ENCODE measurements at places on chromosomes 13 and 19. TPM values are rescaled to one million over a fixed set of nuclear protein-coding genes. Genes with fewer than 3 reads are reported as not detected.

The CACNG7 gene
- polyA plus RNA-seq = 0.27 TPM

The ZNF665 gene
- polyA plus RNA-seq = 2.6 TPM

The CDC42EP5 gene
- not detected for polyA plus RNA-seq

The MIDN gene
- polyA plus RNA-seq = 27.6 TPM

The FDX2 gene
- 12.5 TPM for polyA plus RNA-seq

The ZFR2 gene
- not detected for polyA plus RNA-seq

The CCL25 gene
- 0.45 TPM for polyA plus RNA-seq

The PLEKHA4 gene
- polyA plus RNA-seq = 25.4 TPM

The ZNF730 gene
- 3.1 TPM for polyA plus RNA-seq

GRCh38 chr19:42433503-42434260 lies 6.5 kb upstream of the LIPE start:
- DNase-seq = peak; percentile 48

DNA sequence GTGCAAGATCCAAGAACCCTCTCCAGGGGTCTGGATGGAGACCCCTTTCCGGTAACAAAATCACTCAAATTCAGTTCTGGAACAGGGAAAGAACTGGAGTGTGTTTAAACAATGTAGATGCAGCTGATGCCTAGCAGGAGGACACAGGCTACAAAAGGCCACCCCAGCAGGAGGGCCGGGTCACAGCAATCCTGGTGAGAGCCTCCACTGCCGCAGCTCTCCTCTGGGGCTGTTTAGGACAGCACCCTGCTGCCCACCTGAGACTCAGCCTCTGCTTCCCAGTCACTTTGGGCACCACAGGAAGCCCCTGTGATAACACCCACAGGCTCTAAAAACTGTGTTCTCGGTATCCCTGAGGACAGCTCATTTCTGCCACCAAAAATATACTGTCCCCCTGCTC lies 318.7 kb upstream of the NBEA start:
- DNase-seq = no peak

DNA sequence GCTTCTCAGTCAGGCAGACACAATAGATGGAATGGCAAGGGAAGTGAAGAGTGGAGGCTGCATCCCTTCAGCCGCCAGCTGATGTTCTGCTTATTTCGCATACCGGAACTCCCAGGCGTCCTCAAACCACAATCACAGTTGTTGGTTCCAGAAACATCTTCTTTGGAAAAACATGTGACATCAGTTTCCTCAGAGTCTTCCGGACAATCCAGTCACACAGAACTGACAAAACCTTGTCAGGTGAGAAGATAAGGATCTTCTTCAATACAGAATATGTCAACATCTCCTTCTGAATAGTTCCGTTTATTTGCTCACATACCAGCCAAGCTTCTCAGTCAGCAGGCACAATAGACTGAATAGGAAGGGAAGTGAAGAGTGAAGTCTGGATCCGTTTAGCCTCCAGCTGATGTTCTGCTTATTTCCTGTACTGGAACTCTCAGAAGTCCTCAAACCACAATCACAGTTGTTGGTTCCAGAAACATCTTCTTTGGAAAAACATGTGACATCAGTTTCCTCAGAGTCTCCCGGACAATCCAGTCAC lies 45.1 kb upstream of the CEACAM21 start:
- no peak for DNase-seq

GRCh38 chr19:39130337-39131254 lies 5.0 kb downstream of the PAK4 start:
- DNase-seq = peak; percentile 67

- peak; percentile 30 for DNase-seq
Observed at GRCh38 chr13:75512253-75512652, 25.4 kb downstream of the COMMD6 start.

- no peak for DNase-seq
Observed at GRCh38 chr19:54201980-54202379, 1.3 kb downstream of the RPS9 start.

DNA sequence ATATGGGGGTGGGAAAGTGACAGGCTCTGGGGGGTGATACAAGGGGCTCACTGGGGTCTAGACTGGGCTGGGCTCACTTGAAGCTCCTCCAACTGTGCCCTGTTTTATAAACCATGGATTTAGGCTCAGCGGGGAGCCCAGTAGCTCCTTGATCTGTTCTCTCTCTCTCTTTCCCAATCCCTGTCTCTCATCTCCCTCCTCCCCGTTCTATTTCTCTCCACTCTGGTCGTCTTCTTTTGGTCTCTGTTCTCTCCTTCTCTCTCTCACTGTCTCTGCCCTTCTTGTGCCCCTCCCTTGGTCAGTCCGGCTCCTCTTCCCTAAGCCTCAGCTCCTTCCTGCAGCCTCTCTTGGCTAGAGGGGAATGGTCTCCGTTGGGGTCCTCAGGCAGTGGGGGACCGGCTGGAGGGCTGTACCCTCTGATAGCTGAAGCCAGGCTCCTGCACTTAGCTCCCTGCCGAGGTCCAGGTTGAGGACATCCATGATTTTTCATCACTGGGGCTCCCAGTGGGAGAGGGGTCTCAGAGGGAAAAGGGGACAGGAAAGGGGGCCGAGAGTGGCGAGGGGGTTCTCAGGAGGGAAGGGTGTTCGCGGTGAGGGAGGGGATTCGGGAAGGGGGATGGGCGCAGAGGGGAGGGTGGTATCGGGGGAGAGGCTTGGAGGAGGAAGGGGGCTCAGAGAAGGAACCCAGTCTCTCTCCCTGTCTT lies 8.5 kb downstream of the UNC13A start:
- no peak for DNase-seq

- no peak for DNase-seq
Observed at GRCh38 chr13:80586356-80586755, 245.4 kb upstream of the SPRY2 start.

DNA sequence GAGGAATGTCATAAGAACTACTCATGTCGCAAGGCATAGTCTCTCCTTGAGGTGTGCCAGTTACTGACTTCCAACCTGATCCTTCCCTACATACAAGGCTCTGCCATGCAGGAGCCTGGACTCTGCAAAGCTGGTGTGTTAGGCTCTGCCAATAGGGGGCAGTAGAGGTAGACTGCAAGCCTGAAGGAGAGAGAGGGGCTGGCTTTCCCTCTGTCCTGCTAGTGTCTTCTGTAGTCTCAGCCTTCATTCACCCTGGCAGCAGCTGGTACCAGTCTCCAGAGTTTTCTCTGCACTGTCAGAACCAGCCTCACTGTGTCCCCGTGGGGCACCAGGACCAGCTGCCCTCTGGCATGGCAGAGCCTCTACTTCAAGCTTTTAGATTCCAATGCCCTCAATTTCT lies 14.5 kb downstream of the SHISA2 start:
- no peak for DNase-seq

- DNase-seq = no peak
Observed at GRCh38 chr13:50690006-50690405, 153.5 kb downstream of the DLEU7 start.

DNA sequence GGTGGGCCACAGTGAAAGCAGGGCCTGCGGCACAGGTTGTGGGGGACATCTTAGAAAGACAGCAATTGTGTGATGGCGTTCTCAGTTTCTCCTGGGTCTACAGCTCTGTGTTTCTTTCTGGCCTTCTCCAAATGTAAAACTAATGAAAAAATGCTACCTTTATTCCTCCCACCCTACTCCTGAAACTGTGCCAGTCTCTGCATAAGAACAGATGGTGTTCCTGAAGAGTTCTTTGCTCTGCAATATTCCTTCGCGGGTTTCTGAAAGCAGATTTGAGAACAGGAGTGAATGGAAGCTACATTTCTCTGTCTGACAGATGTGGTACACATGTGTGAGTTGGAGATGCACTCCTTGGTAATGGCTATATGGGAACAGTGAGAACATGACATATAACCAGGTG lies 18.0 kb upstream of the LRCH1 start:
- no peak for DNase-seq

- no peak for DNase-seq
Observed at GRCh38 chr13:107258599-107259187, 690.8 kb upstream of the ARGLU1 start.

GRCh38 chr19:13817615-13818371 lies 22.6 kb downstream of the ZSWIM4 start:
- no peak for DNase-seq

- no peak for DNase-seq
Observed at GRCh38 chr13:29845440-29846056, 4.9 kb downstream of the UBL3 start.

- DNase-seq = peak; percentile 46
Observed at GRCh38 chr19:4583961-4584669, 24.6 kb upstream of the SEMA6B start.

GRCh38 chr13:110529522-110530311 lies 31.8 kb downstream of the RAB20 start:
- DNase-seq = no peak

DNA sequence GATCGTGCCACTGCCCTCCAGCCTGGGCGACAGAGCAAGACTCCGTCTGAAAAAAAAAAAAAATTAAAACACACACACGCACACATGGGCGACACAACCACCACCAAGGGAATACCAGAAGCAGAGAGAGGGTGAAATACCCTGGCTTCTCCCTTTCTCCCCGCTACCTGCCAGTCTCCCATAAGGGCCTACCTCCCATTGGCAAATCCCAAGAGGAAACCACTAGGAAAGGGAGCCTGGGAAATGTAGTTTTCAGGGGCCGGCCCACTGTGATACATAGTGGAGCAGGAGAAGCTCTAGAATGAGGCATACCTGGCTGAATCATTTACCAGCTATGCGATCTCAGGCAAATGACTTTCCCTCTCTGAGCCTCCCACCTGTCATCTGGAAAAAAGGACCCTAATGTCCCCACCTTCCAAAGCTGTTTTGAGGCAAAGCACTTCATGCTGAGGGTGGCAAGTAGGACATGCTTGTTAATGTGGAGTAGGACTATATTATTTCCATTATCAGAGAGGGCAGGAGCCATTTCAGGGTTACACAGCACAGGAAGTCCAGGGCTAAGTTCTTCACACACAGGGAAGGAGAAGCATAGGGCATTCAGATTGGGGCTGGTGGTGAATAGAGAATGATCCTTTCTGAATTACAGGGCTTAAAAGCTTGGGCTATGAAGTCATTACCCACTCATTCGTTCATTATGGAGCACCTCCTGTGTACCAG lies 14.3 kb upstream of the HNRNPUL1 start:
- DNase-seq = no peak

DNA sequence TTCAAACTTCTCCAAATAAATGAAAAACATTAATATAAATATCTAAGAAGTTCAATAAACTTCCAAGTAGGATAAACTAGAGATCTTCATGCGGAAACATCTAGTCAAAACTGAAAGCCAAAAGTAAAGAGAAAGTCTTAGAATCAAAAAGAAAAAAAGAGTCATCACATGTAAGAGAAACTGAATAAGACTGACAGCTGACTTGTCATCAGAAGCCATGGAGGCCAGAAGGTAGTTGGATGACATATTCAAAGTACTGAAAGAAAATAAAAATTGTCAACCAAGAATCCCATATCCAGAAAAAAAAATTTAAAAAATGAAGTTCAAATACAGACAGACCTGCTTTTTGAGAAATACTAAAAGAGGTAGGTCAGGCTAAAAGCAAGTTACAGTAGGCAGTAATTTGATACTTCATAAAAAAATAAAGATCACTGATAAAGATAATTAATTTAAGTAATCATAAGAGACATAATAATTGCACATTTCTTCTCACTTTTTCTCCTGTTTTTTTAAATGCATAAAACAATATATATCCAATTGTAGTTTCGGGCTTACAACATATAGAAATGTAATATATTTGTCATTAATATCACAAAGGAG lies 327.6 kb upstream of the PCDH9 start:
- DNase-seq = no peak

DNA sequence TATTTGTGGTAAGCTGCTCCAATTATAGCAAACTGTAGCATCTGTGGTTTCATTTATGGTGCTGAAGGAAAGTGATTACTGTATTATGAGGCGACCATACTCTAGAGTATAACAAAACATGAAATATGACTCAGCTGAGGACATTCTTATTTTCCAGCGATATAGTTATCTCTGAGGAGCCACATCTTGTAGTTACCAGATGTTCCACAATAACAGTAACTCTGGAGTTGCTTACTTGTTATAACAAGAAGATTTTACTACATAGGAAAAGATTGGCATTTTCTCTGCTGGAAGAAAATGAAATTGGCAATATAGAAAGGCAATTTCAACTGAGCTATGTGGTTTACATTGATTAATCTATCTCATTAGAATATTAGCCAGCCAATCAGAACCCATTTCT lies 1634.2 kb downstream of the PCDH9 start:
- DNase-seq = peak; percentile 42

DNA sequence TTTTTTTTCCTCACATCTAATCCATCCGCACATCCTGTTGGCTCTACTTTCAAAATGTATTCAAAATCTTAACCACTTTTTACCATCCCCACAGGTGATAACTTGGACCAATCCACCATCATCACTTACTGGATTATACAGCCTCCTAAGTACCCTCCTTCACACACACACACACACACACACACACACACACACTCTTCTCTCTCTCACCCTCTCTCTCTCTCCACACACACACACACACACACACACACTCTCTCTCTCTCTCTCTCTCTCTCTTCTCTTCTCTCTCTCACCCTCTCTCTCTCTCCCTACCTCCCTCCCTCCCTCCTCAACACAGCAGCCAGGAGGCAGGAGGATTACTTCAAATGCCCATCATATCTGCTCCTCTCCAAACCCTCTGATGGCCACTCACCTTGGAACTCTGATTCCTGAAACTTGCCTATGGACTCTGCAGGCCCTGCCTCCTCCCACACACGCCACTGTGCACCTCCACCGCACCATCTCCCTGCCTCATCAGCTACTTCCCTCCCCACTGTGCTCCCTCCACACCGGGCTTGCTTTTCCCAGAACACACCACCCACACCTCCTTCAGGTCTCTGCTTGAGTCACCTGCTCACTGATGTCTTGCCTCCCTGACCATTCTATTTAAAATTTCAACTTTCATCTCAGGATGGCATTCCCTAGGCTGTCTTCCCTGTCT lies 39.7 kb downstream of the RCBTB2 start:
- DNase-seq = no peak

Measured in muscle of arm (tissue), 14 donors.